Activated T-cell treated with anti-CD3 and anti-CD28 coated beads, Interleukin-2, amount 50 U/mL, for 72 hours (primary cell): ENCODE measurements at places on chromosomes 3 and 15. TPM values are rescaled to one million over a fixed set of nuclear protein-coding genes. Genes with fewer than 3 reads are reported as not detected.

VILL gene
- 16.1 TPM for total RNA-seq

DNA sequence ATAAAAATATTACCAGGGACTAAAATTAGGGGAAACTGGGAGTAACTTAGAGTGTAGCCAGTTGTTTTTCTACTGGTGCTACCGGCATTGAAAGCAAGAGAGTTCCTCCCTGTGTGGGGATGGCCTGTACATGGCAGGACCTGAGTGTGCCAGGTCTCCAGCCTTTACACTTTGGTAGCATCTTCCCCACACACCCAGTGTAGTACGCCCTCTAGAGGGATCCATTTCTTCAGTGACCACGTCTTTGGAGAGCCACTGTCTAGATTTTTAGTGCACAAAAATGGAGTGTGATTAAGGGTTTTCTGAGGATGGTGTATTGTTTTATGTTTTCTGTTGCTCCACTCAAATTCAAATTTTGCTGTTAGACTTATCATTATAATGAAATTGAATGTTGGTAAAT is 507.0 kb upstream of the TPRG1 start:
- H3K27me3 ChIP-seq: no peaks in the 10 kb centered on the region
- H3K4me3 ChIP-seq: no peak overlapping the region
- H3K36me3 ChIP-seq: no peaks in the 10 kb centered on the region
- peaks cover 15% of the 10 kb centered on the region for H3K4me1 ChIP-seq
- DNase-seq: peak; percentile 3
- no peak overlapping the region for H3K27ac ChIP-seq

- no peak for DNase-seq
- no peaks in the 10 kb centered on the region for H3K36me3 ChIP-seq
These were observed 20.6 kb upstream of the RFTN1 start for GRCh38 chr3:16533928-16534574.

DNA sequence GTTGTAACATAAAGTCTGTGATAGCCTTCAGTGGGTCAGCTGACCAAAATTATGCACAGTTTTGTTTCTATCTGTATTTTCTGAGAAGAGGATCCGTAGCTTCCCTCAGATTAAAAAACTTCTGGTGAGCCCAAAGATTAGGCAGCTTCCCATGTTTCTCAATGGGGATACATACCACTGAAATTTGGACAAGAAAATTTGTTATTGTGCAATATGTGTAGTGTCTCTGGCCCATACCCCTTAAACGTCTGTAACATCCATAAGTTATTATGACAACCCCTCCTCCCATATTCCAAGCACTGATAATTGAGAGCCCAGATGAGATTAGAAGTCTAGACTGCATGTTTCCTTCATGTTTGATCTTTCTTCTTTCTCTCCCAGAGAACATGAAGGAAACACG is 1.9 kb upstream of the MITF start:
- H3K27me3 ChIP-seq: peaks cover 58% of the 10 kb centered on the region
- H3K4me3 ChIP-seq: no peak overlapping the region
- DNase-seq: no peak
- H3K27ac ChIP-seq: no peak overlapping the region
- H3K4me1 ChIP-seq: peaks cover 14% of the 10 kb centered on the region

- H3K27me3 ChIP-seq: peaks cover 4% of the 10 kb centered on the region
- DNase-seq: no peak
- no peak overlapping the region for H3K4me3 ChIP-seq
- no peaks in the 10 kb centered on the region for H3K4me1 ChIP-seq
- H3K36me3 ChIP-seq: no peaks in the 10 kb centered on the region
These were observed 188.3 kb downstream of the TJP1 start for GRCh38 chr15:29633971-29634370.

DNA sequence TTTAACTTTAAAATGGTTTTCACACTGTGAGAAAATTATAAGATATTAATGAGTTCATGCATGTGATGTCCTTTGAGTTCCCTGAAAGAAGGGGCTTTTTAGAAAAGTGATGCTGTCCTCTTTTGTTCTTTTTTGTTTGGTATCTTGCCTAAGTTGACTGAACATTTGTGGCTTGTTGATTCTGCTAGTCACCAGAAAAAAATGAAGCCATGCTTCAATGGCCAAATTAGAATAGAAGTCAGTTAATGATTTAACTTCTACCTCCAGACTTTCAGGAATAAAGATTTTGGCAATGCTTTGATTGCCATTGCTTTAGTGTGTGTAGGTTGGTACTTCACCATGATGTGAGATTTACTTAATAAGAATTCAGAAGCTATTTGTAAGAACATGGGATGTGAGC is 260.6 kb upstream of the NECTIN3 start:
- H3K4me3 ChIP-seq: no peak overlapping the region
- no peaks in the 10 kb centered on the region for H3K36me3 ChIP-seq
- no peak overlapping the region for H3K27ac ChIP-seq
- H3K27me3 ChIP-seq: peaks cover 33% of the 10 kb centered on the region
- peaks cover 19% of the 10 kb centered on the region for H3K4me1 ChIP-seq

DNA sequence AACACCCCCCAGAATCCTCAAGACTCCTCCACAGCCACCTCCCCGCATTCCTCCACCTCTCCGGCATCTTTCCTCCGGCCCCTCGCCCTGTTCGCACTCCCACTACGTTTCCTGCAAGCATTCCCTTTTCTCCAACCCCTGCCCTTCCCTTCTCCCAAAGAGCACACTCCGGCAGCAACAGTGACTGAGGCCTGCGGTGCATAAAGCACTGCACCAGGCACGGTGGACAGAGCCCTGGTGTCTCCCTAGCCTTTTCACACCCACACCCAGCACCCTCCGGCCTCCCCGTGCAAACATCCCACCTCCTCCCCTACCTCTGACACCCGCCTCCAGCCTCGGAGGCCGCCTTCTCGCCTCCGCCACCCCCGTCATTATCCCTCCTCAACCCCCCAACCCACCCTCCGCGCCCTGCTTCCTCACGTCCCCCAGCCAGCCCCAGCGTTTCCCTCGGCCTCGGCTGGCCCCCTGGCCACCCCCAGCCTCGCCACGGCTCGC is 577 bp downstream of the ZNF148 start:
- H3K27ac ChIP-seq: peak overlapping the region; percentile 91
- peaks cover 46% of the 10 kb centered on the region for H3K4me1 ChIP-seq
- peak; percentile 44 for DNase-seq
- H3K4me3 ChIP-seq: peak overlapping the region; percentile 100

GRCh38 chr3:113485161-113485609 is 29.8 kb downstream of the SPICE1 start:
- peak; percentile 35 for DNase-seq
- no peaks in the 10 kb centered on the region for H3K4me1 ChIP-seq
- peak overlapping the region; percentile 13 for H3K27ac ChIP-seq
- no peaks in the 10 kb centered on the region for H3K27me3 ChIP-seq
- peak overlapping the region; percentile 15 for H3K4me3 ChIP-seq
- peaks cover 7% of the 10 kb centered on the region for H3K36me3 ChIP-seq

GRCh38 chr15:50227076-50227475 is 38.5 kb downstream of the HDC start:
- no peak overlapping the region for H3K27ac ChIP-seq
- no peaks in the 10 kb centered on the region for H3K27me3 ChIP-seq
- DNase-seq: no peak
- no peaks in the 10 kb centered on the region for H3K4me1 ChIP-seq
- peaks cover 4% of the 10 kb centered on the region for H3K36me3 ChIP-seq
- H3K4me3 ChIP-seq: no peak overlapping the region

DNA sequence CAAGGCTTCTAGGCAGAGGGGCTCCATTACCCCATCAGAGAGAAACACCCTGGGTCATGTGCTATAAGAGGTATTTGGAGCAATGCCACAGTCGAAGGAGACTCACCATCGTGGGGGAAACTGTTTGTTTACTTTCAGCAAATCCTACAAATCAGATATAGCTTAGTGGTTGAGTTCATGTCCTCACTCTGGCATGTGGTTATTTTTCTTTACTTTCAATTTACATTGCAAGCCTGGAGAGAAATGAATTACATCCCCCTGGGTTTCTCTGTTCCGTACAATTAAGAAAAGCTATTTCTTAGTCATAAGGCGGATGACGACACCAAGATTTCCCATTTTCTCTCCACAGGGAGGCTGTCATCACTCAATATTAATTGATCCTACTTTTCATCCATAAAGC is 36.9 kb downstream of the RFTN1 start:
- peak overlapping the region; percentile 72 for H3K4me3 ChIP-seq
- peaks cover 49% of the 10 kb centered on the region for H3K4me1 ChIP-seq
- no peak overlapping the region for H3K27ac ChIP-seq
- H3K27me3 ChIP-seq: no peaks in the 10 kb centered on the region
- DNase-seq: no peak

GRCh38 chr3:194879126-194879877 is 193.6 kb downstream of the FAM43A start:
- no peak overlapping the region for H3K27ac ChIP-seq
- peaks cover 15% of the 10 kb centered on the region for H3K4me1 ChIP-seq
- DNase-seq: no peak
- H3K4me3 ChIP-seq: no peak overlapping the region

CHMP2B gene
- 25.4 TPM for total RNA-seq

TGM4 gene
- not detected for total RNA-seq

DNA sequence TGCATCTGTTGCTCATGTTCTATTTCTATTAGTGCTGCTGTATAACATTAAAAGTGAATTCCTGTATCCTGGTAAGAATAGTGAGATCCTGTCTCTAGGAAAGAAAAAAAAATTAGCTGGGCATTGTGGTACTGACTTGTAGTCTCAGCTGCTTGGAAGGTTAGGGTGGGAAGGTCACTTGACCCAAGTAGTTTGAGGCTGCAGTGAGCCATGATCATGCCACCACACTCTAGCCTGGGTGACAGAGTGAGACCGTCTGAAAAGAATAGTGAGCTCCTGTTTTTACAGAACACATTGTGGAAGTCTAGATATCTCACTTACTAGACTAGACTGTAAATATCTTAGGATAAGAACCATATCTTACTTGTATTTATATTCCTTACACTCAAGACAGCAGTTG is 4.6 kb downstream of the ATP11B start:
- peaks cover 35% of the 10 kb centered on the region for H3K4me1 ChIP-seq
- DNase-seq: no peak
- H3K36me3 ChIP-seq: peaks cover 9% of the 10 kb centered on the region
- H3K27ac ChIP-seq: peak overlapping the region; percentile 59
- no peaks in the 10 kb centered on the region for H3K27me3 ChIP-seq

PLA1A gene
- total RNA-seq: 1.2 TPM

DNAH12 gene
- 0.26 TPM for total RNA-seq

DNA sequence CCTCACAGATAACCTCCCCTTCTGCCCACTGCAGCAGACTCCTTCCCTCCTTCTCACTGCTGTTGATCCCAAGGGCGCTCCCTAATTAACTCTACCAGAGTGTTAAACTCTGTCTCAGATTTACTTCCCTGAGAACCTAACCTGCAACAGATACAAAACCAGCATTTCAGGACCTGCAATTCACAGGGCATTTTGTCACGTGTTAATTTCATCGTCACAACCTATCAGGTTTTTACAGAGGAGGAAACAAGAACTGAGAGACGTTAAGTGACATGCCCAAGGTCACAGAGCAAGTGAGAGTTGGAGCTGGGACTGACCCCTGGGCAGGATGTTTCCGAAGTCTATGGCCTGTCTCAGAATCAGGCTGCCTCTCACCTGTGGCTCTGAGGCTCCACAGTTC is 223.9 kb downstream of the UACA start:
- no peak for DNase-seq
- peaks cover 7% of the 10 kb centered on the region for H3K27me3 ChIP-seq
- no peak overlapping the region for H3K27ac ChIP-seq

GRCh38 chr15:73227433-73228056 is 141.2 kb downstream of the HCN4 start:
- peaks cover 5% of the 10 kb centered on the region for H3K4me1 ChIP-seq
- H3K27me3 ChIP-seq: no peaks in the 10 kb centered on the region
- H3K27ac ChIP-seq: no peak overlapping the region

MME gene
- total RNA-seq: not detected

GRCh38 chr3:51375571-51375970 is 9.5 kb upstream of the MANF start:
- no peak overlapping the region for H3K4me3 ChIP-seq
- H3K4me1 ChIP-seq: peaks cover 16% of the 10 kb centered on the region
- H3K36me3 ChIP-seq: no peaks in the 10 kb centered on the region
- DNase-seq: no peak
- H3K27me3 ChIP-seq: no peaks in the 10 kb centered on the region

GRCh38 chr15:42493679-42494078 is 1.8 kb upstream of the SNAP23 start:
- peak overlapping the region; percentile 7 for H3K4me3 ChIP-seq
- no peaks in the 10 kb centered on the region for H3K27me3 ChIP-seq
- H3K36me3 ChIP-seq: peaks cover 2% of the 10 kb centered on the region

DNA sequence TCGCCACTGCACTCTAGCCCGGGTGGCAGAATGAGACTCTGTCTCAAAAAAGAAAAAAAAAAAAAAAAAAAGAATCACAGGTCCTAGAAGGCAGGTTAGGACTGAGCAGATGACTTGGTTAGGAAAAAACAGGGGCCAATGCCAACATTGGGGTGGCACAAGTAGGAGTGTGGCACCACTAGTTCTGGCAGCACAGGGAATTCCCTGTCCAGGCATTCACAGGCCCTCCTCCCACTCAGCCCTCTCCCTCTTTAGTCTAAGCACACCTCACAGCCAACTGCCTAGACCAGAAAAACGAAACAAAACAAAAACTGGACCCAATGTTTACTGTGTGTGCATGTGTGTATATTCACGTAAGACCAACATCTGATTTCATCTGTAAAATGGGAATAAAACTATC is 10.5 kb downstream of the THOC7 start:
- H3K36me3 ChIP-seq: peaks cover 5% of the 10 kb centered on the region
- no peaks in the 10 kb centered on the region for H3K27me3 ChIP-seq
- no peak overlapping the region for H3K4me3 ChIP-seq
- peaks cover 19% of the 10 kb centered on the region for H3K4me1 ChIP-seq
- no peak overlapping the region for H3K27ac ChIP-seq
- DNase-seq: no peak

DNA sequence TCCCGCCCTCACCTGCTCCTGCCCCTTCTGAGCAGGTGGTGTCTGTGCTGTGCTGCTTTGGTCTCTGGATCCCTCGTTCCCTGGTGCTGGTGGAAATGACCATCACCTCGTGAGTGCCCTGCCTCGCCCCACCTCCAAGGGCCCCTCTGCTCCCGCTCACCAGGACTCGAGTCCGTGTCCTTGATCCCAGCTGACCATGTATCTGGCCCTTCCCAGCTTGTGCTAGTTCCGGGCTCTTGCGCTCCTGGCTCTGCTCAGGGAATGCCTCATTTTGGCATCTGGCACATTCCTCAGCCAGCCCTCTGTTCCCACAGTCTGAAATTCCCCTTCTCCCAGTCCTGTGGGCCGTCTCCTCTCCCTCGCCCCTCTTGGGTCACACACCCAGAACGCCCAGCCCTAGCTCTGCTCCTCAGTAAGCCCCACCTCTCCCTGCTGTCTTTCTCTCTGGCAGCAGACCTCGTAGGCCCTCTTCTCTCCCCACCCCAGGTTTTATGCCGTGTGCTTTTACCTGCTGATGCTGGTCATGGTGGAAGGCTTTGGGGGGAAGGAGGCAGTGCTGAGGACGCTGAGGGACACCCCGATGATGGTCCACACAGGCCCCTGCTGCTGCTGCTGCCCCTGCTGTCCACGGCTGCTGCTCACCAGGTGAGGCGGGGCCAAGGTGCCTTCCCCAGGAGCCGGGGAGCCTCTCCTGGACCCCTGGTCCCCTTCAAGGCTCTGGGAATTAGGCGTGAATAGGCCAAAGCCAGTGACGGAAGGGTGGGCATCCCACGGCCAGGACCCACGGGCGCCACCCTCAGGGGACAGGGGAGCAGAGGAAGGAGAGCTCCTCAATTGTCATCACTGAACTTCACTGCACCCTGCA is 11.5 kb downstream of the SLC51A start:
- peaks cover 10% of the 10 kb centered on the region for H3K4me1 ChIP-seq
- peaks cover 6% of the 10 kb centered on the region for H3K27me3 ChIP-seq
- no peak overlapping the region for H3K27ac ChIP-seq
